Stimulated activated CD4-positive, alpha-beta T cell treated with anti-CD3 and anti-CD28 coated beads, Interleukin-1b, Interleukin-23, amount 100 ng/mL, for 24 hours (primary cell): ENCODE measurements at places on chromosomes 13 and 19.

- DNase-seq: no peak
These were observed 62.9 kb downstream of the DCT start for GRCh38 chr13:94416454-94417080.

GRCh38 chr13:95540888-95541287 is 11.6 kb upstream of the CLDN10 start:
- no peak for DNase-seq

- no peak for DNase-seq
These were observed 5.4 kb downstream of the TM9SF2 start for GRCh38 chr13:99506634-99507033.

- no peak for DNase-seq
These were observed 17.8 kb downstream of the POU2F2 start for GRCh38 chr19:42114412-42114811.

GRCh38 chr13:74202129-74202813 is 68.1 kb upstream of the KLF12 start:
- DNase-seq: no peak

DNA sequence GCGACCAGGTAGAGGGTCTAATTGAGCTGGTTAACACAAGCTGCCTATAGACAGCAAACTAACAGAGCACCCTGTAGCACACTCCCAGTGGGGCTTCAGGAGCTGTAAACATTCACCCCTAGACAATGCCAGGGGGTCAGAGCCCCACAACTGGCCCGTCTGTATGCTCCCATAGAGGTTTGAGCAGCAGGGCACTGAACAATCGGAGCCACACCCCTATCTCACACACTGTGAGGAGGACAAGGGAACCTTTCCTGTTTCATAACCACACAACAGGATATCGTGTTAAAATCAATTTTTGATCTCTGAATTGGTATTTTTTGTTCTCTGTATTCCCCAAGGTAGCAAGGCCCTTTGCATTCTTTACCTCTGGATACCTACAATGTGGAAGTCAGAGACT is 266.1 kb downstream of the SPRY2 start:
- DNase-seq: no peak
